ENCODE measurements at places on chromosomes 1 and 21.

DNA sequence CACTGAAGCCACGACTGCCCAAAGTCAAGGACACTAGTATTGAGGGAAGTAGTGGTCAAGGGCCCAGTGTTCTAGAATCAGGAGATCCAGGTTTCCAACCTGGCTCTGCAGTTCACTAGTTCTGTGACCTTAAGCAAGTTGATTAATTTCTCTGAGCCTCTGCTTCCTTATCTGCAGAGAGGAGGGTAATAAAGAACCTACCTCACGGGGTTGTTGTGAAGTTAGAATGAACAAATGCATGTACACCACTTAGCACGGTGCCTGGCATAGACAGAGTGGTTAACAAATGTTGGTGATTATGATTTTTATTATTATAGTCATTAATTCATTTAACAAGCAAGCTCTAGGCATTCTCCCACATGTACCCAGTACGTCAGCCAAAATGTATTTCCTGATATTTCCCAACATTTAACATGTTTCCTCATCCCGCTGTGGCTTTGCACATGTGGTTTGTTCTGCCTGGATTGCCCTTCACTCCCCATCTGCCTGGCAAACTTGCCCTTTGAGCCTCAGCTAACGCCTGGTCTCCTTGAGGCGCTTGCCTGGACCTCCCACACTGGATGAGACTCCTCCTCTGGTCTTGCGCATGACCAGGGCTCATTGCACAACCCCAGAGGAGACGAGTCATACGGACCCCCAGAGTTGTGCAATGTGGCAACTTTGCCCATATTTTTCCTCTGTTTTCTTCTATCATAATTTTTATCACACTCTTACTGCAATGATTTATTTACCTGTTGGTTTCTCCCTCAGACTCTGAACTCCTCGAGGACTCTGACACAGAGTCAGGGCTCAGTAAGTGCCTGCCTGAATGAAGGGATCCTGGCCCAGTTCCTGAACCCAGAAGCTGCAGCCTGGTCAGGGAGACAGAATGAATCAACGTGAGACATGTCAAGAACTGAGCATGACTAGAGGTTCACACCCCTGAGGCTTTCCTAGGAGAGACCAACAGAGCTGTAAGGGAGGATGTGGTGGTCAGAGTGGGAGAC lies 20.7 kb upstream of the MFSD2A start:
- peak; percentile 93 for DNase-seq

GRCh38 chr1:40281853-40282252 lies 23.8 kb downstream of the ZMPSTE24 start:
- DNase-seq: no peak

DNA sequence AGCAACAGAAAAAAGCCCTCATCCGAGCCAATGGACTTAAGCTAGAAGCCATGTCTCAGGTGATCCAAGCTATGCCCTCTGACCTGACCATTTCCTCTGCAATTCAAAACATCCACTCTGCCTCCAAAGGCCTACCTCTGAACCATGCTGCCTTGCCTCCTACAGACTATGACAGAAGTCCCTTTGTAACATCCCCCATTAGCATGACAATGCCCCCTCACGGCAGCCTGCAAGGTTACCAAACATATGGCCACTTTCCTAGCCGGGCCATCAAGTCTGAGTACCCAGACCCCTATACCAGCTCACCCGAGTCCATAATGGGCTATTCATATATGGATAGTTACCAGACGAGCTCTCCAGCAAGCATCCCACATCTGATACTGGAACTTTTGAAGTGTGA lies 20.7 kb downstream of the NR5A2 start:
- no peak for DNase-seq

DNA sequence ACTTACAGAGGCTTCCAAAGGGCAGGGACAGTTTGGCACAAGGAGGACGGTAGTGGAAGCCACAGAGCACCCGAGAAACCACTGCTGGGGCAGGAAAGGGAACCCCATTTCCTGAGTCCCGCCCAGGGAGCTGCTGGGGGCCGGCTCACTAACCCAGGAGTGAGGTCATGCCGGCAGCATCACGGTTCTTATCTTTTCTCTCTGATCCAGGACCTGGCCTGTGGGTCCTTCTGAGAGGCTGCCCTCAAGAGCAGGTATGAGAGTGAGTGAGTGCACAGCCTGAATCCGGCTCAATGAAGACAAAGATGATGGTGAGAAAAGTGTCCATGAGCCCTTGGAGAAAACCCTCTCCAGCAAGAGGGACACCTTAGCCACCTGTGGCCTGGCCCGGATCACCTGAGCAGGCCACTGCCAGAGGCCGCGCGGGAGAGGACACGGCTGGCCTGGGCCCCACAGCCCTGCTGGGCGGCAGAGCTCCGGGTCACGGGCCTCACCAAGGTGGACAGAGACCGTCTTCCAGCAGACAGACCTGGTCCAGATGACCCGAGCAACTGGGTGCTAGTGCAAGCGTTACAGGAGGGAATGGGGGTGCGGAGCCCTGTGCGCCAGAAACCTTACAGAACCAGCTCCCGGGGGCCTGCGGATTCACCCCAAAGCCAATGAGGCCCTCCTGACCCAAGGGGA lies 94.9 kb downstream of the RIPK4 start:
- no peak for DNase-seq

DNA sequence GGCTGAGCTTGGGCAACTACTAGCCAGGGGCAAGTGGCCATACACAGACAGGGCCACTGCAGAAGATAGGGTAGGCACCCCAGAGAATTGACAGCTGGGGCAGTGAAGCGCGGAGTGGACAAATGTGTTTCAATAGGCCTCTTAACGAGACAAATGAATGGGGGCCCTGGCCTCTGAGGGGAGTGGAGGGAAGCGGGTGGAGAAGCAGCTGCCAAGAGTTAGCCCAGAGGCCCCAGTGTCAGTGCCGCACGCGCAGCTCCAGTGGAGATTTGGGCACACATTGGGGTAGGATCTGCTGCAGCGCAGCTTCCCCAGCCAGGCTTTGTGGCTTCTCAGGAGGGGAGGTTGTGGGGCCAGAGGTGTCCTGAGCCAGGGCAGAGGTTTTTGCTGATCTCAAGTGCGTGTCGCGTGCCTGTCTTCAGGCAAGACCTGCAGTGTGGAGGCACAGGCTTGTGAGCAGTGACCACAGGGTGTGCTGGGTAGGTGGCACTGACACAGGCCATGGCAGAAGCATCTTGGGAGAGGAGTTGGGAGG lies 16.9 kb downstream of the PTPRF start:
- no peak for DNase-seq

All from fibroblast of skin of left quadriceps (primary cell).